Activated T-helper 9 cell treated with anti-CD3 and anti-CD28 coated beads, Interleukin-2, amount 50 U/mL, for 16 hours (primary cell): ENCODE measurements at places on chromosomes 13 and 19.
A peak's percentile ranks its signal among the peaks of the same experiment; 100 is the strongest.

GRCh38 chr19:39935364-39935661 lies 879 bp upstream of the FCGBP start:
- DNase-seq = no peak

DNA sequence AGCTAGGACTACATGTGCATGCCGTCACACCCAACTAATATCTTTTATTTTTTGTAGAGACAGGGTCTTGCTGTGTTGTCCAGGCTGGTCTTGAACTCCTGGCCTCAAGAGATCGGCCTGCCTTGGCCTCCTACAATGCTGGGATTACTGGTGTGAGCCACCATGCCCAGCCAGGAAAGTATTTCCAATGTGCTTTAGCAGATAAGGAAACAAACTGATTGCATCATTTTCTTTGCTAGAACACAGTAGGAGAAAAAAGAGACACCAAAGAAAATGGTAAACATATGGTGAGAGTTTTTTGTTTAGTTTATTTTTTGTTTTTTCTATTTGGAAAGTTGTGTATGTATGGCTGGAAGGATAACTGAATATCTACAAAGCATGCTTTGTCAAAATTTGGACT lies 46.9 kb upstream of the AKAP11 start:
- no peak for DNase-seq

DNA sequence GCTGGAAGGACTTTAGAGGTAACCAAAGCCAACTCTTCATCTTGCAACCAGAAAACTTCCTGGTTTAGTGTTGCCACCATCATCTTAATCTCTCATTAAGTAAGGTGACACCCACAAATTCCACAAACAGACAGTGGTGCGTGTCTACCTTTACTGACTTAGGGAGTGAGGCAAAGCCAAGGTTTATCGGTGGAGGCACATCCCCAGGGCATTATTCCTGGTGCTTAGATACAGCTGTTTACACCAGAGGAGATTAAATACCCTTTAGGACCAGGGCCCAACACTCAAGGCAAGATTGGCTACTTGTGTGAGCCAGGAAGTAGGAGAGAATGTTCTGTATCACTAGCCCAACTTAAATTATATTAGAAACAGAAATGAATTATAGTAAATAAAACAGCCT lies 9.5 kb downstream of the STOML3 start:
- no peak for DNase-seq

DNA sequence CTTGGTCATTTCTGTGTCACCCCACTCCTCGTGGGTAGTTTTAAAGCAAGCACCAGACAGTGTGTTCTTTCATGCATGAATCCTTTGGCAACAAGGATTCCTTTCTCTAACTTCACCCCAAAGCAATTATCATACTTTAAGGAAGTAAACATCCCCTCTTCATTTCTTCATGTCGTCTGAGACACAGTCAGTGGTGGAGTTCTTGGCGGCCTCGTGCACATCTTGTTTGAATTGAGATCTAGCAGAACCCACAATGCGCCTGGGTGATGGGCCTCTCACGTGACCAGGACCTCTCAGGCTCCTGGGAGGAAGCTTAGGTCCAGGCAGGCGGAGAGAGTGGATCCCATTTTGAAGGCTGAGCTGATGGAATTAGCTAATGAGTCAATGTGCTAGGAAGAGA lies 2.6 kb downstream of the ACSBG2 start:
- DNase-seq = no peak

DNA sequence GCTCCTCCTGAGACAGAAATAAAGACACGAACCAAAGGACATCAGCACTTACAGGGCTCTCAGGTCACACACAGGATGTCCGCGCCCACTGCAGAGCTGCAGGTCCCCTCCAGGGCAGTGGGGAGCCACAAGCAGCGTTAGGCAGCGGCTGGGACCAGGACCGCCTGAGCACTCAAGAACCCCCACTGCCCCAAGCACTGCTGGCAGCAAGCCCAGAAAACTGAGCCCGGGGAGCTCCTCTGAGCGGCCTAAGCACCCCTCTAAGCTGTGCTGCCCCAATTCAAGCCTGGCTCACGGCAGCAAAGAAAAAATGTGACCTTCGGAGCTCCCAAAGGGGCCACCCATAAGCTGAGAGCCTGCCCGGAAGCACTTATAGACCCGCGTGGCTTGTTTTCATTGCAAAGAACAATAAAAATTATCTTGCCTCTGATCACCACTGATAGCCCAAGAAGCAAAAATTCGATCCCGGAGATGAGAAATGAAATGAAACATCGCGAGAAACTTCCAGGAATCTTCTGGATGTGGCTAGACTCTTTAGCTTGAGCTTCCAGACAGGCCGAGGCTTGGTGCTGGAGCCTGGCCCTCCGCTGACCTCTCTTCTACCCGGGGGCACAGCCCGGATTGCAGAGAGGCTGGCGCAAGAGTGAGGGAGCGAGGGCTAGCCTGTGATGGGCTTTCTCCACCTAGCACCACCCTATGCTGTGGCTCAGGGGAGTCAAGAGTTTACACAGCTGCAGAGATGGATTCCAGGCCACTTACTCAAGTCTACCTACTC lies 6.3 kb downstream of the DPP9 start:
- no peak for DNase-seq

DNA sequence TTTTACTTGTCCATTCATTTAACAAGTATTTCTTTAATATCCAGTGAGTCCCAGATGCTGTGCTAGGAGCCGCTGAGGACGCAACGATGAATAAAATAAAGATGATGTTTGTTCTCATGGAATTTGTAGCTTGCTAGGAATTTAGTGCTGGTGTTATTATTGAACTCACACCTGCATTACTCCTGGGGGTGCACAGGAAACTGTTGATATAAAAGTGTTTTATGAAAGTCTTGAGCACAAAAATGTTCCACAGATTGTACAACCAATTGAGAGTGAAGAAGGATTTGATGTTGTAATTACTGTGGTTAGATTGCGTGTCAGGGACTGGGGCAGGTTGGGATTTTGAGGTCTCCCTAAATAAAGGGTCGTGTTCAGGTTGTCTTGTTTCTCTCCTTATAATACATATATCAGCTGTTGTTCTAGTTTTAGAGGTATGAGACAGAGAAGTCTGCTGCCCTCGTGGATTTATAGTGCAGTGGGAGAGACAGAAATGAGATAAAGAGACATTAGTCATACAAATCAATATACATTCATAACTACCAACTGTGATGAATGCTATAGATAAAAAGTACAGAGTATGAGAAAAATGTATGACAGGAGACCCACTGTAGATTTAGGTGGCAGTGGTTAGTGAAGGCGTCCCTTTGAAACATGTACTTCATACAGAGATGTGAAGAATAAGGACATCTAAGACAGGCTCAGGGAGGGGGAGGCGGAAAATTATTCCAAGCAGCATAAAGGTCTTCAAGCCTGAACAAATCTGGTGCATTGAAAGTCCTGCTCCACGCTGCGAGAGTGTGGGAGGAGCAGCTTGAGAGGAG lies 11.3 kb downstream of the CACNG6 start:
- no peak for DNase-seq

- no peak for DNase-seq
These were observed 44.4 kb downstream of the COMP start for GRCh38 chr19:18746401-18747325.

GRCh38 chr13:51067210-51067701 lies 43.8 kb downstream of the C13orf42 start:
- no peak for DNase-seq

DNA sequence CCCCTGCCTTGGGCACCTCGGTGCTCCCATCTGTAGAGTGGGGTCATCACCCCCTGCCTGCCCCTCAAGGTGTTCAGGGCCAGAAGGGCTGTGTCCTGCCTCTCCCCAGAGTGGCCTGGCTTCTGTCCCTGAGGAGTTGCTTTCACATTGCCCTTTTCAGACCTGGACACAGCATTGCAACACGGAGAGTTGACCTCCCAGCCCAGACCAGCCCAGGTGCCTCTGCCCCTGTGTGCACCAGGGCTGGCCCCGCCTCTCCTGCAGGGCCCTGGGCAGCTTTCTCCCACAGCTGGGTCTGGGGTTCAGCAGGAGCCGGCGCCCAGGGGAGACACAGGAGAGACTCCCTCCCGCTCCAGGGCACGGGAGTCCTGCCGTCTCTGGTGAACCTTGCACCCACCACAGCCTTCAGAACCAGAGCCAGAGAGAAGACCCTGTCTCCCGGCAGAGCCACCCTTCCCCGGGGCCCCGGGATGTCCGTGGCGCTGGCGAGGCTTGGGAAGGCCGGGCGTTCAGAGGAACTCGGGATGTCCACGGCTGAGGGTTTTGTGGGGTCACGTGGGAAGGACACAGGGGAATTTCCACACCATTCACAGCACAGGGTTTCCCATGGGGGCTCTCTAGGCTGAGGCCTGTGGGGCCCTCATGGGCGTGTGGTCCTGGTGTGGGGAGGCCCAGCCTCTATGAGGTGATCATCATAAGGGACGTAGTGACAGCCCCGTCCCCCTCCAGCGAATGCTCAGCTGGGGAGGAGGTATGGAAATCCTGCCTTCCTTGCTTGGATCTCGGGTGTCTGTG lies 23.2 kb downstream of the C13orf46 start:
- no peak for DNase-seq

DNA sequence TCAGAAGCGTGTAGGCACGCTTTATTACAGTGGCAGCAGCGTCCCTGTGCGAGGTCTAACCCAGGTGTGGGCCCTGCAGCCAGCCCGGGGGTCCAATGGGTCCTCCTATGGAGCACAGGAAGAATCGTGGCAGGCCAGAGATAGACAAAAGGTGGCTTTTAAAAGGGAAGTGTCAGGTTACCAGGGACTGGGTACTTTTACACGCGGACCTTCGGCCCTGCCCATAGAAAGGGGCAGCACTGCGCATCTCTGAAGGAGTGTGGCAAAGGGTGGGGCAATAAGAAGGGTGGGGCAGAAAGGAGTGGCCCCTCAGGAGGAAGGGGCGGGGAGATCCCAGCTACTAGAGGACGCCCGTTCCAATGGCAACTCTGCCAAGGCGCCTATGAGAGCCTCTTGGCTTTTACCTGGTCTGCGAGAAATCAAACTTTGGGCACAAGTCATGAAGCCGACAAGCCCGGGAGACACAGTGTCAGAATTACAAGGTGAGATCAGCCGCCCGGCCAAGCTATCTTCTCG lies 1419.8 kb downstream of the UQCRFS1 start:
- DNase-seq = peak; percentile 47

GRCh38 chr13:59734393-59734792 lies 429.3 kb downstream of the DIAPH3 start:
- no peak for DNase-seq

GRCh38 chr13:36668316-36668715 lies 5.5 kb upstream of the SERTM1 start:
- DNase-seq = no peak

GRCh38 chr13:25174304-25174703 lies 2.2 kb upstream of the AMER2 start:
- DNase-seq = no peak

DNA sequence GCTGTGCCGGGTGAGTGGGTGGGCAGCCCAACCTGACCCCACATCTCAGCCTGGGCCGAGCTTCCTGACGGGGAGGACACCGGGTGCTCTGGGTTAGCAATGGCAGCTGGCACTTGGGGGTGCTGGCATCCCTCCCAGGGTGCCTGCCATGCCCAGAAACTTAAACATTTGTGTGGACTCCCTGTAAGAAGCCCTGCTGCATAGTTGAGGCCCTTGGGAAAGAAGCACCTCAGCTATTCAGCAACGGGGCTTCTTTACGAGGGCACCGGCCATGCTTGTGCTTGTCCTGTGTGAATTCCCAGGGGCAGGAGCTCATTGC lies 33.8 kb upstream of the MEDAG start:
- DNase-seq = no peak

DNA sequence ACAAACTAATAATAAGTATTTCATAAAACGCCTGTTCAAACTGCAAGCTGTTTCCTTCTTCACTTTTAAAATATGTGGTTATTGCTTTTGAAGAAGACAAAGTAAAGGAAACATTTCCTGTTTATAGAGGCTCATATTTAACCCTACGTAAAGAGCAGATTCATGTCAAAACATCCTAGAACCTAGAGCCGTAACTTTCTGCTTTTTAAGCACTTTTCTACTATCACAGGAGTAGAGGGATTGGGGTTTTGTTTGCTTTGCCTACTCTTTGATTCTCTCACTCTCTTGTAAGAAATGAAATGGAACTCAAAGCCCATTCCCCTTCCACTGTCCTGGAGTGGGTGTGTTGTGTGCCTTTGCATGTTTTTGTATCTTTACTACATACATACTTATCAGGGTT lies 54.0 kb upstream of the GPR183 start:
- DNase-seq = no peak

- DNase-seq = peak; percentile 74
These were observed 19.0 kb downstream of the MRPS12 start for GRCh38 chr19:38949580-38950367.

DNA sequence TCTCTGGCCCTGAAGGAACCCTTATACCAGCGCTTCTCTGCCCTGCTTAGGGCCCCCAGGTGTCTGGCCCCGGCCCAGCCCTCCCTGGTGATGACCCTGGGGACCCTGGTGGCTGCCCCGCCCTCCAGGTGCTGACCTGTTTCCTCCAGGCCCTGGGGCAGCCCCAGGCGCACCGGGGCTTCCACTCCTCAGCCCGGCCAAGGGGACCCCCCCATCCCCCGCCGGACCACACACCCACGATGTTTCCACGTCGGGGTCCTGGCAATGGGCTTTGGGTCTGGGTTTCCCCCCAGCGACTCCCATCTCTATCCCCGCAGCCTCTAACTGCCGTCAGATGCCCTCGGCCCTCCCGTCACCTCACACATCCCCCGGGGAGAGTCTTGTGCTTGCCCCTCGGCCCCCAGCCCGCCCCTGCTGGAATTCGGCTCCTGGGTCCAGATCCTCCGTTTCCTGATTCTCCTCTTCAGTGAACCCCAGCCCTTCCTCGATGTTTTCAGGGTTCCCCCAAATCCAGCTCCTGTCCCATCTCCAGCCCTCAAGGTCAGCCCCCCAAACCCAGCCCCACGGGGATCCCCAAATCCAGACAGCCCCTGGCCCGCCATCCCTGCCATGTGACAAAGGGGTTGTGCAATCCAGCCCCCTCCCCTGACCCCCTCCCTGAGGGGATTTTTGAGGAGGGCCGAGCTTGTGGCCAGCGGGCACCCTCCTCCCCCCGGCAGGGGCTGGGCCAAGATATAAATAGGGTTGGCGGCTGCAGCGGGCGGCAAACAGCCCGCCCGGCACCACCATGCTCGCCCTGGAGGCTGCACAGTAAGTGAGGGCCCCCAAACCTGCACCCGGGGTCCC lies at the start of gene SPIB:
TSS of gene SPIB (plus strand) at position 763 of the 846 bp plus-strand sequence. CDS start at position 788, 25 bp downstream.
- no peak for DNase-seq

- DNase-seq = no peak
These were observed 190.1 kb downstream of the FOXO1 start for GRCh38 chr13:40476175-40476958.

DNA sequence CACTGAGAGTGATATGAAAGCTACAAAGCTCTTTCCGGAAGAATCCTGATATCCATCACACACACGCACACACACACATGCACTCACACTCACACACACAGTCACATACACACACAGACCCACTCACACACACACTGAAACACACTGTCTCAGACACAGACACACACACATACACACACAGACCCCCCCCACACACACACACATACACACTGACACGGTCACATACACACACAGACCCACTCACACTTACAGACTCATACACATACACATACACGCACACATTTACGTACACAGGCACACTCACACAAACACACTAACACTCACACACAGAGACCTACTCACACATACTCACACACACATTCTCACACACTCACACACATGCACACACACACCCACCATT lies 58.6 kb downstream of the LIG4 start:
- DNase-seq = no peak
